Epithelial cell of prostate (primary cell): ENCODE measurements at places on chromosomes 4 and X.
A peak's percentile ranks its signal among the peaks of the same experiment; 100 is the strongest.

GRCh38 chrX:9337046-9337445, 127.8 kb upstream of the TBL1X start:
- DNase-seq: no peak

DNA sequence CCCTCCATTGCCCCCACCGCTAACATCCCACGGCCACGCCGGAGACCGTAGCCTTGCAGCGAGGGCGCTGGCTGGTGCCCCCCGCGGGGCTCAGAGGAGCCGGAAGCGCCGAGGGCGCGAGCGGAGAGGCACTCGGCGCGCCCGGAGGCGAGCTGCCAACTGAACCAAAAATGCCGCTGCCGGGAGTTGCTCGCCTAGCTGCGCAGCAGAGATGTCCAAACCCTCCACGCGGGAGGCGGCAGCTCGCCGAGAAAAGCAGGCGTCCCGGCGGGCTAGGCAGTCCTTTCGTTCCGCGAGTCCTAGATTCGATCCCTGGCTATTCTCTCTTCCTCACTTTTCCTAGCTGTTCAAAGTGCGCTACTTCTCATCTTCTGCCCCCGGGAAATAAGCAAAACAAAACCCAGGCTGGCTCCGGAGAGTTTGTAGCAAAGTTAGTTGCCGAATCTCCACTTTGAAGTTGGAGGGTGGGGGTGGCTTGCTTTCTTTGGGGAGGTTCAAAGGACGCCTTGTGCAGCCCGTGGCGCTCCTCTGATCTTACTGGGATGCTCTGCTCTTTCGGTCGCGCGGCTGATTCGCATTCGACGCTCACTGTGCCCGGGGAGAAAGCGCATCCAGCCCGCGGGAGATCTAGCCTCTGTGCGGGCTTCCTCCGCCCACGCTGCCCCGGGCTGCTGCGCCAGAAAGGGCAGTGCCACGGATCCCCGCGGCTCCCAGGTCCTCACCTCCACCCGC, 723 bp downstream of the NKX6-1 start:
- no peak for DNase-seq

GRCh38 chr4:10622728-10623127, 61.8 kb downstream of the CLNK start:
- DNase-seq: no peak

DNA sequence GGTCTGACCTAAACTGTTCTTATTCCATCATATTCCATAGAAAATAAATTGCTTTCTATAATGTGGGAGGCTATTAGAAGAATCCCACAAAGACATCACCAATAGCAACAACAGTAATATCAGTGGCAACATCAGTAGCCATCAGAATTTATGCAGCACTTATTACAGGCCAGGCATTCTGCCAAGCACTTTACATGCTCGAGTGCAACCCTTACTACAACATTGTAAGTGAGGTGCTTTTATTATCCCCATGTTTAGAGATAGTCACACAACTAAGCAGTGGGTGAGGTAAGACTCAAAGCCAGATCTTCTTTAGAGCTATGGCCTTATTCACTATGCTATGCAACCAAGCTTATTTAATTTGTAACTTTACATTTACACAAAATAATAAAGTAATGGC, 317.1 kb upstream of the BMP3 start:
- no peak for DNase-seq

DNA sequence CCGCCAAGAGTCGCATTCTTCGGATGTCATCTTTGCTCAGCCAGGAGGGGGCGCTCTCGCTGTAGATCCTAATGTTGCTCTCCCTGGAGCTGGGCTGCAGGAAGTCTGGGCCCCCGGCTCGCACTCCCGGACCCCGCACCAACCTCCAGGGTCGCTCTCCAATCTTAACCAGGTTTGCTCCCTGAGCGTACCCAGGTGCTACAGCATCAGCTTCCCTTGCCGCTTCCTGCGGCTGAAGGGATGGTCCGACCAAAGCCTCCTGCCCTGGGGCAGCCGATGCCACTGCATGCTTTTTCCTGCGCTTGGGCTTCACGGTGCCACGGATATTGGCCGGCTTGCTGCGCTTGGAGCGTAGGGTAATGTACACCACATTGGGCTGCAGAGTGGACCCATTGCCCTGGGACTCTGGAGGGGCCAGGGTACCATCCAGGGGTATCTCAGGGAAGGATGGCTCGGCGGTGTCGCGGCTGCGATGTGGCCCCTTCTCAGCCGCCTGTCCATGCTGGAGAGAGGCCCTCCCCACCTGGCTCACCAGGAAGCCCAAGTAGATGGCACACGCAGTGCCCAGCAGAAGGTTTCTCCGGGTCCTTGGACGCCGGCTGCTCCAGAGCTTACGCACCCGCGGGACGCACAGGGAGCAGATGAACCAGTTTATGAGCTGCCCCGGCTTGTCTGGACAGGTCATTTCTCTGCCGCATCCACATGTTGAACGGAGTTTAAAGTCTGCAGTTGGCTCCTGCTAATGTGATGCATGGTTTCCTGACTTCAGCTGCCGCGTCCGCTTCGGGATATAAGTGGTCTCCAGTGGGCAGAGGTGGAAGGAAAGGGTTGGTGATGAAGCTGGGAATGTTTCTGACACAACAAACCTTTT, 1.9 kb downstream of the GASK1B start:
- DNase-seq: peak; percentile 75

DNA sequence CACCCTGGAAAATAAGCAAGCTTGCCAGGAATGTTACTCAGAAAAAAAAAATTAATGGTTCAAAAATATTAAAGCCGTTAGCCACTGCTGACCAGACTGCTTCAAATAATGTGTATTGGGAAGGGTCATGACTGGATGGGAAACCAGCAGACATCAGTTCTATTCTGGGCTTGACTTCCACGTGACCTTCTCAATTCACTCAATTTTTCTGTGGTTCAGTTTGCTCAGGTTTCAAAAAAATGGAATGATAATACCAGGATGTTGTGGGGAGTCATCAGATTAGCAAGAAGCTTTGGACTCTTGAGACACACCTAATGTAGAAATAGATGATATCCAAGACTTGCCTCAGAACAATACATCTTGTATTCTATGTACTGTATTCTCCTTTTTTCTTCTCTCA, 541.9 kb upstream of the BOD1L1 start:
- DNase-seq: no peak

- DNase-seq: no peak
Observed at GRCh38 chr4:41215155-41215554, 813 bp upstream of the APBB2 start.

DNA sequence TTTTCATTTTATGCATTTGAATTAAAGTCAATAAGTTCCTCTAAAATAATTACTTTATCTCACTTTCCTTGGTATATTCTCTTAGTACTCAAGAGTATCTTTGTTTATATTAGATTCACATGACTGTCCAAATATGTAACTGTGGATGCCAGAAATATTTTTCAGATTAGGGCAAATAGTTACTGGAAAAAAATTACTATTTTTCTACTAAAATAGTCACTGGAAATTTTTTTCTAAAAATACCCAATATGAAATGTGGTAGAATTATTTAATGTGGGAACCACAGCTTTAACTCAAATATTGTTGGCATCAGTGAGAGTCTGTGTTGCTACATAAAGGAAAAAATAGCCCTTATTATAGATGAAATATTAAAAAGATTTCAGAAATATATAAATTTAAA, 70.4 kb upstream of the NMU start:
- DNase-seq: no peak

GRCh38 chrX:37330642-37331041, 18.5 kb upstream of the PRRG1 start:
- DNase-seq: no peak

DNA sequence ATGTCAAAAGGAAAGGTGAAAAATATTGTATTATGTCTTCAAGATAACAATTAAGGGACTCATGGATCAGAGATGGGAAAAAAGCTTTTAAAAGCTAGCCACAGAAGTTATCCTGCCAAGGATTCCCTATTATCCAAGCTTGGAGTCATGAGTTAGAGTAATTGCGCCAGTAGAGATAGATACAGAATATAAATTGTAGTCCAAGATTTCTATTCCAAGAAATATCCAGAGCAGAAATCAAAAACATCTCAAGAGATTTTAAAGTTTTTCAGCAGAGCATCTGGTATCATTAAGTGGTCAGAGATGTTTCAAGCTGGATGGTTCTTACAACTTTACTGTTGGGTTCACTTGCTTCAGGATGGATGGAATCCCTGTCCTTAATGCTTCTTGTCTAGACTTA, 186.7 kb downstream of the PCDH18 start:
- DNase-seq: no peak

GRCh38 chrX:135384161-135384836, 37.4 kb upstream of the SMIM10L2A start:
- no peak for DNase-seq

DNA sequence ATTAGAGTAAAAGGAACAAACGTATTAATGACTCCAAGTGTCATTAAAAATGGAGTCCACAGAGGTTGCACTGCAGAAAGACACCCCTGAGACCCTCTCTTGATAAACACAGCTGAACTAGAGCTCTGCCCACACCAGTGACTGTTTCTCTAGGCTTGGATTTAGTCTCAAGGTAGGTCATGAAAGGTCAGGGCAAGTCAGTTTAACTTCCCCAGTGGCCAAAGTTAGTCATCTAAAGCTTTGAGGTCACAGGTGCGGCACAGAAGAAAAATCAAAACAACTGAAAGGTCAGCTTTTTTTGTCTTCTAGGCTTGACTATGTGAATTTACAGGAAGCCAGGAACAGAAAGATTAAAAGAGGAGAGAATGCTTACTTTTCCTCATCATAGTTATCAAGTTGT, 749.6 kb downstream of the RAB28 start:
- DNase-seq: no peak

DNA sequence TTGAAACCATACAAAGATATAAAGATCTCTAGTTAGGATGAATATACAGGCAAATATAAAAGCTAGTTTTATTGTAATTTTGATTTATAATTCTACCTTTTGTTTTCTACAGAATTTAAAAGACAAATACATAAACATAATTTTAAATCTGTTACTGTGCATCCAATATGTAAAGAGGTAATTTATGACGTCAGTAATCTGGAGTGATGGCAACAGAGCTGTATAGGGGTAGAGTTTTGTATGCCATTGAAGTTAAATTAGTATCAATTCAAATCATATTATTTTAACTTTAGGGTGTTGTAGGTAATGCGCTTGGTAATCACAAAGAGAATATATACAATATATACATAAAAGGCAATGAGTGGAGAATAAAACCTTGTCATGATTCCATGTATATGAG, 183.7 kb upstream of the ARHGAP24 start:
- DNase-seq: no peak

DNA sequence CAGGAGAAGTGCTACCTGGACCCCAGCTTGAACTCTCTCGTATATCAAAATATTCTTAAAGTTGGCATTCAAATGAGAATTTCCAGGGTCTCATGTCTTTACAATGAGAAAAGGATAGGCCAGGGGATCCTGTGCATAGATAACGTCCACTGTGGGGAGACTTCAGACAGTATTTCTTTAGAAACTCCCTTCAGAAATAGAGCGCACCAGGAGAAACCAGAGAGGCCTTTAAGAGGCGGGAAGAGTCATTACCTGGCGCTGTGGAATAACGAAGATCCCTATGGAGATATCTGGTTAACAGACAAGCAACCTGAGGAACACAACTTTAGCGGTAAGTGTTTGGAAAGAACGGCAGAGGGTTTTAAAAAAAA, 600 bp downstream of the RADX start:
- no peak for DNase-seq

- DNase-seq: no peak
Observed at GRCh38 chr4:153064571-153064970, 128.4 kb downstream of the FHDC1 start.

- DNase-seq: no peak
Observed at GRCh38 chrX:70264784-70265183, 3.4 kb upstream of the ARR3 start.

GRCh38 chrX:79444694-79445210, 77.6 kb upstream of the ITM2A start:
- no peak for DNase-seq

DNA sequence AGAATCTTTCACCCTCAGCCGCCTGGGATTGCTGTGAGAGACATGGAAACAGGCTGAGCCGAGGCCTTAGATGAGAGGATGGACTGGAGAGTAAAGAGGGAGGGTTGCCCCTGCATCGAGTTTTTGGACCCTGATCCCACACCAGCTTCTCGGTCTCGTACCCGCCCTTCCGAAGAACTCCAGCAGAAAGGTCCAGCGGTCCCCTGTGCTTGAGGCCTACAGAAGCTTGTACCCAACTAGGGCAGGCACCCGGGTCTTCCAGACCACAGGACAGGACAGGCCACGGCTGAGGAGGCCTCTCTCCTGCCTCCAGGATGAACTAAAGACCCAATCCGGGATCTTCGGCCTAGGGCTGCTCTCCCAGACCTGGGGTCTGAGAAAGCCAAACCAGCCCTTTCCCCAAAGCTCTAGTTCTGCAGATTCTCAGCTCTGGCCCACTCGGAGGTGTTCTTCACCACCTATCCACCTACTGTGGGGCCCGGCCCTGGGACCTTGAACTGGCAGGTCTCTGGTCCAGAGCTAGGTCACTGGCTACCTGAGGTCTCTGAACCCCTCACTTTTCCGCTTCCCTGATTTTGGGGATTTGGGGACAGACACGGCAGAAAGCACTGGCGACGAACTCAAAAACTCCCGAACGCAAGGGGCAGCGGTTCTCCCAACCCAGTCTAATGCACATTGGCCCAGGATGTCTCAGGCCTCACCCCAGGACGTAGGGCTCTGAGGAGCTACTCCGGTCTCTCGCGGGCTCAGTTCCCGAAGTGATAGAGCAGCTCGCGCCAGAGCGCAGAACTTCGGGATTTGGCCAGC, 1.1 kb downstream of the NKX3-2 start:
- DNase-seq: no peak

DNA sequence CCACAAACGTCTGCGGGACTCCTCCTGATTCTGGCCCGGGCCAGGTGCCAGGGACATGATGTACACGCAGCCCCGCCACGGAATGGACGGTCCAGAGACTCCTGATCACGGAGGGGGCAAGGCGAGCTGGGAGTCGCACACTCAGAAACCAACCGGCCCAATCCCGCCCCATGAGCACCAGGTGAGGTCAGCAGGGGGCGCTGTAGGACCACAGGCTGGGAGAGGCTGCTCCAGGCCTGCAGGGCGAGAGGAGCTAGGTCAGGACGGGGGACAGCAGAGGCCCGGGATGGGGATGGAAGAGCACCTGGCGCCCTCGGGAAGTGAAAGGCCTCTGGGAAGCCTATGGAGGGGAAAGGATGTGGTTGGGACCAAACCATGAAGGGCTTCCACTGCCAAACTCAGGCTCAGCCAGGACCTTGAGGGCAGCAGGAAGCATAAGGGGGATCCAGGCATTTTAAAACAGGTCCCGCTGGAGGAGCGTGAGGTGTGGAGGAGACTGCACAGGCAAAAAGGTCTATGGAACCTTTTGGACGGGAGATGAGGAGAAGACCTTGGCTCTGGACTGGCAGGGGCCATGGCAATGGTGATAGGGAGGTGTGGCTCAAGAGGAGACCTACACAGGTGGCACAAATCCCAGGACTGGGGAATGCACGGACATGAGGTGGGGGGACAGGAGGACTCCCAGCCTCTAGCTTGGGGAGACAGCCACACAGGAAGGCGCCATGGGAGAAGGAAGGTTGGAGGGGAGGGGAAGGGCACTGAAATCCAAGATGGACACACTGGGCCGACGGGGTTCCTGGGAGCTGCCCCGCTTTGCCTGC, 79.2 kb downstream of the MTMR1 start:
- no peak for DNase-seq
